Stimulated activated CD4-positive, alpha-beta T cell treated with anti-CD3 and anti-CD28 coated beads, TNF-alpha, amount 100 ng/mL, for 4 hours (primary cell): ENCODE measurements at places on chromosomes 16 and 17.

DNA sequence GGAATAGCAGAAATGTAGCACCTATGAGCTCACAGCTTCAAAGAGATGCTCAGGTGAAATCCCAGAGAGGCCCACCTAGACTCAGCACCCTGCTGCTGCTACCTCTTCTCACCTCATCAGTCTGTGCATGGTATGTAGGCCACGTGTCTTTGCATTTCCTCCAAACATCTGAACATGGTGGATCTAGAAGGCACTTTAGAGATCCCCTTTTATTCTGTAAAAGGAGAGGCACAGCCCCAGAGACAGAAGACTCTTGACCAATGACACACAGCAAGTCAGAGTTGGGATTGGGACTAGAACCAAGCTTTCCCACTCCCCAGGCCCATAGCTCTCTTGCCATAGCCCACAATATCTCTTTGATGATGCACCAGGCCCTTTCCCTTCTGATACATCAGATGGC, 19.4 kb upstream of the NKD1 start:
- no peak for DNase-seq

GRCh38 chr17:80422981-80423380, 8.0 kb downstream of the ENDOV start:
- DNase-seq: no peak

GRCh38 chr17:74326506-74326905, 480 bp downstream of the KIF19 start:
- no peak for DNase-seq

DNA sequence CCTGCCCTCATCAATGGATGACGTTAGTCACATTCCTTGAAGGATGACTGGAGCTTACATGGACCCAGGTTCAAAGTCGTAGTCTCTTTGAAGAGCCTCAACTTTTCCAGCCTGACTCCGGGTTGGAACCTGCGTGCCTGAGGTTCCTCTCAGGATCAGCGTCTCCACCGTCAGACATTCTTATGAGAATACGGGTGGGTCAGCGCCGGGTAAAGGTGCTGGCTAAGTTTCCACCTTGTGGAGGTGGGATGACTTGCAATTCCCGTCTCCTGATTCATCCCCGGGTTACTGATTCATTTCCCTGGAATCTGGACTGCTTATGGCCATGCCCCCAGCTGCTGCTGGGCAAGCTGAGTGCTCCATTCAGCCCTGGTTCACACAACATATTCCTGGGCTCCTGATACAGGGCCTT, 38.9 kb upstream of the CMIP start:
- DNase-seq: no peak

GRCh38 chr16:88968589-88969280, 8.3 kb downstream of the CBFA2T3 start:
- no peak for DNase-seq

GRCh38 chr17:33560165-33560564, 267.1 kb upstream of the ASIC2 start:
- no peak for DNase-seq

DNA sequence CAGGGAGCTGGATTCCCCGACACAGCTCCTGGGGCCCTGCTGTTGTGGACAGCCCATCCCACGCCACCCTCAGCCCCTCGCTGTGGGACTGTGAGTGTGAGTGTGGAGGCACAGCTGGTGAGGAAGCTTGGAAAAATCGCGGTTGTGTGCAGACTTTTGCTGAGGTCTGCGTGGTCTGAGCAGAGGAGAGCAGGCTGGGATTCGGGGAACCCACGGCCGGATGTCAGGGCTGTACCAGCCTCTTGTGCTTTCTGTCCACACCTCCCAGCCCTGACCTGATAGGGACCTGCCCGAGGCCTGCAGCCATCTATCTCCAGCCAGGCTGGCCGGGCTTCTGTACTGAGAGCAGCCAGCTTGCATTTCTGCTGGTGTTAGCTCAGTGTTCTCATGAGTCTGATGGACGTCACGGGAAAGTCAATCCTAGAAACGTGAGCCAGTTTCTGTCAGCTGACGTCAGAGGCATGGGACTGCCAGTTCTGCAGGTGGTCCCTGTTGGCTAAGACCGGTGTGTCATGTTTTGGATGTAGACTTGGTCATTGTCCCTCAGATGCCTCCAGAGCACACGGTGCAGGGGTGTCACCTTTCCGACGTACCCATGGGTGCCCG, 72.8 kb upstream of the ZNF750 start:
- no peak for DNase-seq

GRCh38 chr17:69567130-69567529, 152.6 kb downstream of the MAP2K6 start:
- no peak for DNase-seq

DNA sequence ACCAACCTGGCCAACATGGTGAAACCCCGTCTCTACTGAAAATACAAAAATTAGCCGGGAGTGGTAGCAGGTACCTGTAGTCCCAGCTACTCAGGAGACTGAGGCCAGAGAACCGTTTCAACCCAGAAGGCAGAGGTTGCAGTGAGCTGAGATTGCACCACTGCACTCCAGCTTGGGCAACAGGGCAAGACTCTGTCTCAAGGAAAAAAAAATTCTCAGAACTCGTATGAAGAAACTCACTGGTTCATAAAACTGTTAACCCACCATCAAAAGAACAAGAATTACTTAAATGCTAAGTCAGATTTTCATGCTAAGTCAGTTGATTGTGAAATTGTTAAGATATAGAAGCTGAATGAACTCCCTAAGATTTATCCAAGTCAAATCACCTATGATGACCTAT, 31.3 kb downstream of the SLC39A11 start:
- DNase-seq: no peak

DNA sequence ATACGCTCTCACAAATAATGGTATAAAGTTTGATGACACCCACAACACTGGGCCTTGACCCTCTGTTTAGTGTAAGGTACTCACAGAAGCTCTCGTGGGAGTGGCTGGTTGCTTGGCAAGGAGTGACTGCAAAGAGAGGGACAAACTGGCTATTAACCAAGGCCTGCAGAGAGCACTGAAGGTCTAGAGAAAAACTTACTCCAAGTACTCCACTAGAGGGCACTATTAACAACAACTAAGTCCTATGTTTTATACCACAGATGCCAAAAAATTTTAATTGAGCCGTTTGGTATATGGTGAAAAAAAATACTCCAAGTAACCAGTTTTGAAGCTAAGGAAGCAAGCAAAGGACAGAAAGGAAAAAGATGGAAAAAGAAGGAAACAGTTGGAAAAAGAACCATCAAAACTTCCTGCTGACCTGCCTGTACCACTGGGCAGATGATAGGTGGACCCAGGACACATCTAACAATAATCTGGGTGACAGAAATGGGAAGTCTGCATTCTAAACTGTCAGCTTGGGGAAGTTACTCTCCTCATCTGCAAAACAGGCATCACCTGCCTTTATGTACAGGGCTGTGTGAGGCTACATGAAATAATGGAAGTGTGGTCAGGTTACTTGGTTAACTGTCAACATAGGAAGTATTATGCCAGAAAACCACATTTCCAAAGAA, 23.2 kb downstream of the DYNC1LI2 start:
- no peak for DNase-seq

DNA sequence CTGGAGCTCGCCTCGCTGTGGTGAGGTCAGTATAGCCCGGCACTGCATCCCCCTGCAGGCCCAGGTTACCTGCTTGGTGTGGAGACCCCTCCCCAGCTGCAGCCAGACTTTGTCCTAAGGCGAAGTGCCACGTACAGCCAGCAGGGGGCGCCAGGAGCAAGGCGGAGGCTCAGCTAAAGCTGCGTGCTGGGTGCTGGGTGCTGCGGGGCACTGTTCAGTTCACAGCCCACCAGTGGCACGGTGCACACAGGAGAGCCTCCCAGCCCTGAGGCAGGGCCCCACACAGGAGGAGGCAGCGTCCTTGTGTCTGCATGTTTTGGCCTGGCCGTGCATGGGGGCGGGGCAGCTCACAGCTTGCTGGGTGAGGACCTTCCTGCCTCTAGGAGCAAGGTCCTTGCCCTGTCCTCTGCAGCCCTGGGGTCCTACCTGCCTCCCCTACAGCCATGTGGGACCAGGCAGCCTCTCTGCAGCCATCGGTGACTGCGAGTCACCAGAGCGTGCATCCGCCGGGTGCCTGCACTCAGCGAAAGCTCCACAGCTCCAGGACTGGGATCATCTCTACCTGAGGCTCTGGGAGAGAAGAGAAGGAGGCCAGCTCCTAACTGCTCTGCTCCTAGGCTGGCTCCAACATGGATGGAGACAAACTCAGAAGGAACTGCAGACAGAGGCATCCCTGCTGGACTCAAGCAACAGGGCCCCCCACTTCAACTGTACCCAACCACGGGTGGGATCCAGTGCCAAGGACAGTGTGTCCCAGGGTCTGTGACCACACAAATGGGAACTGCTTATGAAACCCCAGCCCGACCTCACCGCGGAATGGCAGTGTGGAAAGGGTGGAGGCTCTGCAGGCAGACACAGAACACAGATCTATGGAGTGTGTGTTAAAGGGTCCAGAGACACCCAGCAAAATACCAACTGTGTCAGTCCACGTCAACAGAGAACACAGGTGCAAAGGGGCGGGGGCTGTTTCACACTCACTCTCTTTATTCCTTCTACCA, 19.0 kb downstream of the SLC7A5 start:
- DNase-seq: no peak

DNA sequence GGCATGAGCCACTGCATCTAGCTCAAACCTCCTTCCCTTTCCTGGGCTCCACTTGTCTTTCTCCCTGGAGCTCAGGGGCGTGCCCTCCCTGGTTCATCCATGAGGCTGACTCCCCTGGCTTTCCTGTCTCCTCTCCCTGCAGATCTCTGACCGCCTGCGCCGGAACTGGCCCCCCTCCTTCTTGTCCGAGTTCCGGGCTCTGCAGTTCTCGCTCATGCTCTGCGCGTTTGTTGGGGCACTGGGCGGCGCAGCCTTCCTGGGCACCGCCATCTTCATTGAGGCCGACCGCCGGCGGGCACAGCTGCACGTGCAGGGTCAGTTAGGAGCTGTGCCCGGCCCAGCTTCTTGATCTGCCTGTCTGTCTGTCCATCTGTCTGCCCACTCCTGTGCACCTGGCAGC, 1.2 kb upstream of the LAT start:
- no peak for DNase-seq

DNA sequence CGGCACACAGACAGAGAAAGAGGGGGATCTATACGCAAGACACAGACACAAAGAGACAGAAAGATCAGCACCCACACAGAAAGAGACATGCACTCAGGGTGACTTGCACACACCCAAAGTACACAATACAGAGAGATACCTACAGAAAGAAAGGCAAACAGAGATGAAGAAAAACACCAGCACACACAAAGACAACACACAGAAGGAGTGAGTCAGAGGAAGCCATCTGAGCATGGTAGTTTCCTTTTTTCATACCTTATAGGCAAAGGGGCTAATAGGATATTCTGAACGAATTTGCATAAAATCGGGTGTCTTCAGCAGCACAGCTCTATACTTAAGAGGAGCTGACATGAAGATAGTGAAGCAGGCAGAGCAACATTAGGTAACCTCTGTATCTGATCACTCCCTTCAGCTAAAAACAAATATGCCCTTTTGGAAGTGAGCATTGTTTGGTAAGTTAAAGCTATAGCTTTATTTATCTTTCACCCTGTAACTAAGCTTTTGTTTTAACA, 198.6 kb downstream of the AATF start:
- no peak for DNase-seq

DNA sequence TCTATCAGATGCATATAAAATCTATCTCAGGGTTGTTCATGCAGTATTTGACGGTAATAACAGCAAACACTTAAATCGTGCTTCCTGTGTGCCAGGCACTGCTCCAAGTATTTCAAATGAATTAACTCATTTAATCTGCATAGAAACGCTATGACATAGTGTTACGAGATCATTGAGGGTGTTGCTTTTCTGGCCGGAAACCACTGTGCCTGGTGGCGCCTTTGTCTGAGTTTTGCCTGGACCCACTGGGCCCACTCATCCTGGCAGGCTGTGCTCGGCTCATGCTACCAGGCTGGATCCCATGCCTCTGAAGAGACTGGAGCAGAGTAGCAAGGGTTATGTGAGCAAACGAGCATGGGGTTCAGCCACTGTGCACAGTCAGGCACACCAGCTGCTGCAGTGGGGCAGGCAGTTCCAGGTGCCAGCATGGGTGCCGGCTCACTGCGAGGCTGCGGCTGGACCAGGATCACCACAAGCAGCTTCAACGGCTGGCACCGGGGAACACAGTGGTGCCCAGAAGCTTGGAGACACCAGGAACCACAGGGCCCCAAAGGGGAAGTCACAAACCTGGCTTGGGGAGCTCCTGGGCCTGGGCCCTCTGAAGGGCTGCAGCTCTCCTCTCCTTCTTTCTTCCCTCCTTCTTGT, 45.9 kb upstream of the CLEC19A start:
- DNase-seq: no peak

DNA sequence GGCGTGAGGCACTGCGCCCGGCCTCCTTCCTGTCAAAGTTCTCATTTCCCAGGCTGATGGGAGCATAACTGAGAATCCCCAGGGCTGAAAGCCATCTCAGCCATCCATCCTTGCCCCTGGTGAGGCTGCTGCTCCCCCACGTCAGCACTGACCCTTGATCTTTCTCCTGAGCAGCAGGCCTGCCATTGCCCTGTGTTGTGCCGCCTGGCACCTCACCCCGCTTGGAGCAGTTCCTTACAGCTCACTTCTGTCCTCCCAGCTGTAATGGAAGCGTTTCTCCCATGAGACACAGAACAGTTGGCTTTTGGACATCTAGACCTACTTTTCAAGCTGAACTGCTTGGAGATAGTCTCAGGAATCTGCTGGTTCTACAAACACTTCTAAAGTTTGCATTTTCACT, 51.5 kb downstream of the OR1D5 start:
- DNase-seq: no peak

GRCh38 chr17:17573912-17574311, 17.6 kb downstream of the PEMT start:
- DNase-seq: no peak

GRCh38 chr16:26762594-26762993, 304.1 kb upstream of the C16orf82 start:
- no peak for DNase-seq

GRCh38 chr16:22753451-22753850, 60.5 kb upstream of the HS3ST2 start:
- DNase-seq: no peak

GRCh38 chr17:74297941-74298340, 23.9 kb downstream of the DNAI2 start:
- DNase-seq: no peak

DNA sequence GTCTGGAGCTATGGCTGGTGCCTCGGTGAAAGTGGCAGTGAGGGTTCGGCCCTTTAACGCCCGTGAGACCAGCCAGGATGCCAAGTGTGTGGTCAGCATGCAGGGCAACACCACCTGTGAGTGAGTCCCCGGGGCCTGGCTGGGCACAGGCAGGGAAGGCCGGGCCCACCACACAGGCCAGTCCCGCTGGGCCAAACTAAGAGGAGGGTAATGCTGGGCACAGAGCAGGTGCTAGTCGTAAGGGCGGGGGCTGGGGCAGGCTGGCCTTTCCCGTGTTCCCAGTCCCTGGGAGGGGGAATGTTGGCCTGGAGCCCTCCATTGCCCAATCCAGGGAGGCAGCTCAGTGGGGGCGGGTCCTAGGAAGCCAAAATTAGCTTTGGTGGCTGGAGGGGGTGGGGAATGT, 2.5 kb downstream of the KIF1C start:
- DNase-seq: no peak

- no peak for DNase-seq
Measured at GRCh38 chr16:64730261-64730660, 391.6 kb downstream of the CDH11 start.
